ENCODE measurements at places on chromosomes 6 and 20.
A peak's percentile ranks its signal among the peaks of the same experiment; 100 is the strongest.

DNA sequence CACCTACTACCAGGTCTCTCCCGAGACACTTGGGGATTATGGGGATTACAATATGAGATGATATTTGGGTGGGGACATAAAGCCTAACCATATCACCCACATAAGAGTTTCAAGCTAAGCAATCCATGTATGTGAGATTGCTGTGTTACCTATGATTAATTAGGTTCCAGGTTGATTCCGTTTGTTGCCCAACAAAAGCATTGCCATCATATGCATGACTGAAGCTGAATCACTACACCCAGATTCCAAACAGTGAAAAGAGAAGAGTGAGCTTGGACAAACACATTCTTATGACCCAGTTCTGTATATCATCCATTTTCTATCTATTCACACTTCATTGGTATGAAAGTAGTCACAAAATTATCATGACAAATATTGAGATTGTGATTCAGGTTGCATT lies 952.5 kb upstream of the MAN1A1 start:
- peak; percentile 8 for DNase-seq

DNA sequence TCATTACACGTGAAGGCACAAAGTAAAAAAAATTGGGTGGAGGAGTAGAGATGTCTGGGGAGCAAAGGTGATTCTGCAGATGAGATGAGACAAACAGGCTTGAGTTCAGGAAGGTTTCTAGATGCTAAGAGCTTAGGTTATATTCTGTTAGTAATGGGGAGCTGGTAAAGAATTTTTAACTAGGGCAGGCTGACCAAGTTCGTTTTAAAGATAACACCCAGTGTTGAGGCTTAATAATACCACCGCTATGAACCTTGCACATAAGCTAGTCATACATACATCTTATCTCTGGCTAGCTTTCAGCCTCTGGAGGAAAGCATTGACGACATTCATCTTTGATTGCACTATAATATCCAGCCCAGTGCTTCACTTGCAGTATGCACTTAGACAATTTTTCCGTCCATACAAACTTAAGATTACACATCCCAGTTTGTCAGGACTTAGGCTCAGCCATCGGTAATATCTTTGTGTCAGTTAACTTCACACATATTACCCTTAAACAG lies 12.1 kb downstream of the NHSL1 start:
- no peak for DNase-seq

GRCh38 chr20:20303742-20304141 lies 64.2 kb upstream of the INSM1 start:
- DNase-seq, result no peak

DNA sequence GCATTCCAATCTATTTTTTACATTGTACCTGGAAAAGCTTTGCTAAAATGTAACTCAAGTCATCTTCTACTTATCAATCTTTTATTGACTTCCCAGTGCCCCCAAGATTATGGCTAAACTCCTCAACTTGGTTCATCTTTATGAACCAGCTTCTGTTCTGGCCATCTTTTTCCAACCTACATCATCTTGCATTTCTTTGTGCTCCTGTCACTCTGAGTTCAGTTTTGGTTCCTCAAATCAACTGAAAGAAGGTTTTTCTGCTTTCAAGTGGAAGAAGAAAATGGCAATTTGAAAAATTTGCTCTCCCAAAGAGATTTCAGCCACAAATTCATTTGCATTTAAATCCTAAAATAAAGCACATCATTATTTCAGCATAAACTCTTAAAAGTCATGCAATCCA lies 41.8 kb downstream of the GPX5 start:
- no peak for DNase-seq

GRCh38 chr6:90131614-90132423 lies 164.8 kb downstream of the BACH2 start:
- no peak for DNase-seq

GRCh38 chr6:130810307-130811030 lies 16.7 kb upstream of the SMLR1 start:
- DNase-seq, result no peak

DNA sequence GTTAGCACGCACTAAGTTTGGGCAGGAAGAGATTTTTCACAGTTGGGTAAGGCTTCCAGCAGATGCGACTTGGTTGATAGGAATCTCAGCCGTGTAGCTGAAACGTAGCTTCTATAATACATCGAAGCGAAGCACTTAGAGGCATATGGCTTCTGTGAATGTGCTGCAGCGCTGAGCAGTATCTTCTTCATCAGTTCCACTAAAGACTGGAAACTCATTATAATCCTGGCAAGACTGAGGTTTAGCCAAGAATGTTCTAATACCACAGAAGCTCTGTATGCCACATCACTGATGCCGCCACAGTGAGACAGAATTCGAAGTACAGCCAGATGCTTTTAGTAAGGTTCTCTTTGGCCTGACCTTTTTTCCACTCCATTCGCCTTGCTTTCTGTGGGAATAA lies 680.2 kb upstream of the AGPAT4 start:
- DNase-seq, result no peak

DNA sequence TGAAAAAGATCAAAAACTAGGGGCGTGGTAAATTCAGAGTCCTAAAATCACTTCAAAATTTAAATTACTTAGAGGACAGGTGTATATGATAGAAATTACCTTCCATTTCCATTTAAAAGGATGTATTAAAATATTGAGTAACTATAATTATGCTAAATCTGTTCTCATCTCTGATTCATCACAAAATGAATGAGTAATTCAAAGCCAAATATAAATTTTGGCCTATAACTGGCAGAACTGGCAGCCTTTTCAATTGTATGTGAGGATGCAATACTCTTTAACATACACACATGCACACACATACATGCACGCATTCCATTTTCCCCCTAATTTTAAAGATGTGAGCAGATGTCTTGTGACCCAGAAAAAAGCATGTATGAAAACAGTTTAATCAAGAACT lies 194.6 kb downstream of the EPM2A start:
- DNase-seq, result no peak

GRCh38 chr6:128410584-128410983 lies 109.8 kb downstream of the PTPRK start:
- no peak for DNase-seq

- DNase-seq, result no peak
These were observed 158.7 kb upstream of the CITED2 start for GRCh38 chr6:139533171-139533570.

GRCh38 chr6:169344750-169345065 lies 91.1 kb upstream of the THBS2 start:
- DNase-seq, result no peak

DNA sequence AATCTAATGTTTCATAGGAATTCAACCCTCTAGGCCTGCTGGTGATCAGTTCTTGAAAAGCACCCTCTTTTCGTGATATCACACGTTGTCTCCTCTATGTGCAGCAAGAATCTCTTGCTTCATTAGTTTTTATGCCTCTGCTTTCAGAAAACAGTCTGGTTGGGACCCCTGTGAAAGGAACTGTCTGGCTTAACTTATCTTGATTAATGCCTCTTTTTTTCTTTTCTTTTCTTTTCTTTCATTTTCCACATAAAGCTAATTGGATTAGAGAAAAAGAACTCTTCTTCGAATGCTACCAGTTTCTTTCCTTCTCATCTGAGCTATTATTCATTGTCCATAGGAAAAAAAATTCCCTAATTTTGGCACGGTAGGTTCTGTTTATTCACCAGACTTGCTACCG lies 21.3 kb downstream of the ZNF311 start:
- no peak for DNase-seq

GRCh38 chr6:118419448-118420394 lies 128.4 kb upstream of the PLN start:
- DNase-seq, result no peak

- no peak for DNase-seq
These were observed 1.4 kb upstream of the CHD6 start for GRCh38 chr20:41619360-41620100.

DNA sequence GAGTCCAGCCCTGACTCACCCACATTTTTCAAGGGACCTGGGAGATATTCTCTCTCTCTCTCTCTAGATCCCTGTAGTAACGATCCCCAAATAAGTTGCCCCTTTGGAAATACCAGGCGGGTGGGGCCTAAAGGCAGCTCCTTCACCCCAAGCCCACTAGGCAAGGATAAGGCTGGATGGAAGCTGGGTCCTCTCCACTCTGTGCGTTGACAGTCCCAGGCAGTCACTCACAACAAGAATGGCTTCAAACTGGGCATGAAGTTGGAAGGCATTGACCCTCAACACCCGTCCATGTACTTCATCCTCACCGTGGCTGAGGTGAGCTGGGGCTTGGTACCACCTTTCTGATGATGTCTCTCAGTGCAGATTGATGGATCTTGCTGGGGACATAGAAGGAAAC lies 21.6 kb downstream of the L3MBTL1 start:
- DNase-seq, result no peak

- DNase-seq, result peak; percentile 70
These were observed 1.4 kb upstream of the CEP43 start for GRCh38 chr6:166997768-166998255.

- DNase-seq, result no peak
These were observed 2.9 kb downstream of the POU3F2 start for GRCh38 chr6:98836962-98837944.

DNA sequence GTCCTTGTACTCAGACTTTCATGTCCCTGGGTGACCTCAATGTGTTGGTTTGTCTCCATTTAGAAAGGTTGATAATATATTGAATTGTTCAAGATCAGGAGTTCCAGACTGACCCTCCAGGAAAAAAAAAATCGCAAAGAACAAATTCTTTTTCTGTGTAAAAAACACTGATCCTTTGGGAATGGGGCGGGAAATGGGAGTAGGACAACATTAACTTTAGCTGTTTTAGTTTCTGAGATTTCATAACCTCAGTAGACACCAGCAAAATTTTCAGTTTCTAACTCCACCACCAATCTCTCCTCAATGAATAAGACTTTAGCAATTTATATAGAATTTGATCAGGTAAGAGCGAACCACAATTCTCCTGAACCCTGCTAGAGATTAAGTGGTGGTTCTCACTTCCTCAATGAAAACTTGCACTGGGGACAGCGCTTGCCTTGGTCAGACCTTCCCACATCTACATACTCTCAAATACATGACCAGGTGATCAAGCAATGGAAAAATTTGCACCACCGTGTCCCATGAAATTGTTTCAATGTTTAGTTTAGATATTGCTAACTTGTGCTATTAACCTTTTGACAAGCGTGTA lies 231.2 kb upstream of the PLN start:
- no peak for DNase-seq

DNA sequence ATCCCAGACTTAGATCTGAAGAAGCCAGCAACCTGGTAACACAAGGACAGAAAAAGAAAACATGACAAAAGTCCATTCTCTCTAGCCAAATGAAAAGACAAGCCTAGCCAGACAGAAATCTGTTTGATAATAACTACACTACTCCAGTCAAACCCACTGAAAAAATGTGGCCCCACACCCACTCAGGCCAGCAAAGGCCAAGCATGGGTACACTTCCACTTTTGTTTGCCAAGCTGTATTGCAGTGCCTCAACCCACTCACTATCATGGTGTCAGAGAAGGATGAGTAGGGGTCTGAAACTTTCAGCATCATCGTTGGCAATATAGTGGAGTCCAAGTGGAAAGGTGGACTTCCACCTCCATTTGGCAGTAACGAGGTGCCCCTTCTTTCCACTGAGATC lies 45.8 kb downstream of the EPM2A start:
- DNase-seq, result no peak

DNA sequence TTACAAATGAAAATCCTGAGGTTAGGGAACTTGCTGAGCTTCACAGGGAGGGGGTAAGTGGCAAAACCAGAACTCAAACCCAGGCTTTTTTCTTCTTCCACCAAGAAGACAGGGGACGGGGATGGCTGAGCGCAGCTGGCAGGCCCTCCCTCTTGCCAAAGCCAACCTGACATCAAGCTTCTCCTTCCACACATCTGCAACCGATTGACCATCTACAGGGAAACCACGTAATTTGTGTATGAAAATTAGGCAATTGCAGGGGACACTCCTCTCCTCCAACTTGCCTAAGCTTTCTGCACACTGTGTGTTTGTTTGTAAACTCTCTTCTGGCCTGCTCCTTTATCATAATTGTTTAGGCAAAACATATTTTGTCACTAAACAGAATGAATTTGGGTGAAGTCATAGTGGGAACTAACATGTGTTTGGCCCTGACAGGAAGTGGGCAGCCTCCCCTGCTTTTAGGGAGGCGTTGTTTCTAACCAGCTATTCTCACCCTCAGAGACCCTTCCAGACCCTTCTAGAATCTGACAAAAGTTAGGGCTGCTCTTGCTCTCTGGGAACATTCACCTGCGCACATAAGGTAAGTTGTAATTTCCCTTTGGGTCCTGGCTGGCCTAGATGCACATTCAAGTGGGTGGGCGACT lies 18.9 kb downstream of the ZNF831 start:
- no peak for DNase-seq

GRCh38 chr20:9705722-9706476 lies 133.0 kb downstream of the PAK5 start:
- no peak for DNase-seq

GRCh38 chr6:136228814-136229213 lies 21.3 kb downstream of the MTFR2 start:
- no peak for DNase-seq

DNA sequence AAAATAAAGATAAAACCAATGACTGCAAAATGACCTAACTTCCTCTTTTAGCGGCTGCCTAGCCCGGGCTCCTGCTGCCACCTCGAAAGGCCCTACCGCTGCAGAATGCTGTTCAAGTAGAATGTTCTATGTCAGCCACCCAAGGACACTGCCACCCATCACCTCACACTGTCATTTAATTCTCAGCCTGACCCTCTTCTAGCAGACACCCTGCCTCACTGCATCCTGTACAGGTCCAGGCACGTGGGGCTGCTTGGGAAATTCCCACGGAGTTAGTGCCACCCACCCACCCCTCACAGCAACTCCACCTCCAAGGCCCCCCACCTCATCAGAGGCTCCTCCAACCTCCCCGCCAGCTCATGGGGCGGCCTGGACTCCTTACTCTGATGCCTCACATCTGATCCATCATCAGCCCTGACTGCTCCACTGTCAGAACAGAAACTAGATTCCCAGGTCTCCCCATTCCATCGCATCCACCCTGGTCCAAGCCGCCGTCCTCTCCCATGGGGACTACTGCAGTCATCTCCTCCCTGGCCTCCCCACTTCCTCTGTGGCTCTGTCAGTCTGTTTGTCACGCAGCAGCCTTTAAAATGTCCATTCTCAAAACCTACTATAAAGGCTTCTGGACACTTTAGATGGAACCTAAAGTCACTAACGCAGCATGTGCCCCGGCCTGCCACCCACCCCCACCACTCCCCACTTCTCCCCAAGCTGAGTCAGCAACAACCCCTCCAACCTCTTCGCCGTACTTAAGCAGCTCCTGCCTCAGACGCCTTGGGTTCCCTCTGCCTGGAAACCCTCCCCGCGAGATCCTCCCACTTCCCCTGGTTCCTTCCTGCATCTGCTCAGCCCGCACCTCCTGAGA lies 17.0 kb downstream of the NFATC2 start:
- no peak for DNase-seq

- DNase-seq, result no peak
These were observed 480.5 kb upstream of the ID4 start for GRCh38 chr6:19356692-19357091.

DNA sequence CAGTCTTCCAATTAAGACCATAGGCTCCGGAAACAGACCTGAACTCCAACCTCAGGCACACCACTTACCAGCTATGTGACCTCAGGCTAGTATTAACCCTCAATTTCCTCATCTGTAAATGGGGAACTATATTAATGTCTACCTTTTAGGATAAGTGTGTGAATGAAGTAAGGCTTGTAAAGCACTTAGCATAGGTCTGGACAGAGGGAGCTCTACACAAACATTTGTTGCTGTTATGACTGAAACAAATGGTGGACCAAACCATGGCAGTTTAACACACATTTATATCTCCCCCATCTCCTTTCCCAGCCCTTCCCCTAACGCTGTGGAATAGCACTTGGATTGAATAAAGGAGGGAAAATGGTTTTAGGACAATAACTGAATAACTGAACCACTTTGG lies 48.7 kb downstream of the TSHZ2 start:
- DNase-seq, result no peak
